T-helper 17 cell (primary cell): ENCODE measurements at places on chromosomes 12 and 14.

- peak; percentile 8 for DNase-seq
Observed at GRCh38 chr12:71938728-71939385, at the start of gene TPH2. TPH2 (plus strand) TSS chr12:71938845; CDS start chr12:71938987, 142 bp downstream.

DNA sequence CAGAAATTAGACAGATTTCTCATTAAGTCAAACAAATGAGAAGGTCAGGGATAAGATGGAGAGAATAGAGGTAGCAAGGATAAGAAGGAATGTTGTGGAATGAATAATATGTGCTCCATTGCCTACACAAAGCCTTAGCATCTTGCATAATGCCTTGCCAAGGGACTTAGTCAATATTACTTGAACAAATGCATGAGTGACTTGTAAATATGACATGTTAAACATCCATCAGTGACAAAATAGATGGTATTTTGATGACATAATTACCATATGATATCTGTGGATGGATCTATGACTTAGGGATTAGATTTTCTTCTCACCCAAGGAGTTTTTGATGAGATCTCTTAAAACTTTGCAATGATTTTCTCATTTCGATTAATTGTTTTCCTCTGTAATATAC, 194.1 kb upstream of the RASSF8 start:
- DNase-seq = no peak

DNA sequence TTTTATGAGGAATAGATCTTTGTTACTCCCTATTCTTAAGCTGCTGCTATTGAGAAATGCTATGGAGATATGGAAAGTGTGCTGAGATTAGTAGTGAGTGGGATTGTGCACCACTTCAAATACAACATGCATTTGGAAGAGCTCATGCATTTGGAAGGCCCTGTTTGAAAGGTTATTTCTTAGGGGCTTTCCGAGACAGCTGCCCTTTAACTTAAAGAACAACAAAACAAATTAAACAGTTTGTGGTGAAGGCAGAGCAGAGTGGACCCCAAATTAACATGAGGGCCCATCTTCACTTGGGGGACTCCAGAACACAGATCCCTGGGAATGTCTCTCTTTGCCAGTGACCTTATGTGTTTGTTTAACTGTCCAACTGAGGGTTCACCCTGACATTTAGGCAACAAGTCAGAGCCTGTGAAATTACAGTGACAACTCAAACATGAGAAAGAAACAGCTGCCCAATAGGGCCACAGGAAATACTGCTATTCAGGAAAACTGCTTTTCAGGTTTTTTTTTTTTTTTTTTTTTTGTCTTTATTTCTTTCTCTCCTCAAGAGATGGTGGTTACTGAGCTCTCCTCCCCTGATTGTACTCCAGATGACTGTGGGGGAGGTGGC, 41.4 kb upstream of the IGF1 start:
- no peak for DNase-seq

- DNase-seq = no peak
Observed at GRCh38 chr14:51139121-51139681, 44.3 kb upstream of the TRIM9 start.

DNA sequence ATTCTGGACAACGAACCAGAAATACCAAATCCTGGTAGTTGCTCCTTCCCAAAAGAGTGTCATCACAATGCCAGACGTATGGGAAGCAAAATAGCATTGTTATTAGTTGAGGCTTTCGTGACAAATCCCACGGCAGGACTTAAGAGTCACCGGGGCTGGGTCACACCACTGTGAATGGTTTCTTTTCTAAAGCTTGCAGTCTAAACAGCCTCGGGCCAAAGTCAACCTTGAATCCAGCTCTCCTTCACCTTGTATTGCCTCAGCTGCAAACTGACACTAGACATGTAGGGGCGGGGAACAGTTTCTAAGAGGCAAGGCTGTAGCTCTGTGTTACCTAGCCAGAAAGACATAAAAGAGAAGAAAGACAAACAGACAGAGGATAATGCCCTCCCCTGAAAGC, 734.8 kb downstream of the MED13L start:
- DNase-seq = no peak

DNA sequence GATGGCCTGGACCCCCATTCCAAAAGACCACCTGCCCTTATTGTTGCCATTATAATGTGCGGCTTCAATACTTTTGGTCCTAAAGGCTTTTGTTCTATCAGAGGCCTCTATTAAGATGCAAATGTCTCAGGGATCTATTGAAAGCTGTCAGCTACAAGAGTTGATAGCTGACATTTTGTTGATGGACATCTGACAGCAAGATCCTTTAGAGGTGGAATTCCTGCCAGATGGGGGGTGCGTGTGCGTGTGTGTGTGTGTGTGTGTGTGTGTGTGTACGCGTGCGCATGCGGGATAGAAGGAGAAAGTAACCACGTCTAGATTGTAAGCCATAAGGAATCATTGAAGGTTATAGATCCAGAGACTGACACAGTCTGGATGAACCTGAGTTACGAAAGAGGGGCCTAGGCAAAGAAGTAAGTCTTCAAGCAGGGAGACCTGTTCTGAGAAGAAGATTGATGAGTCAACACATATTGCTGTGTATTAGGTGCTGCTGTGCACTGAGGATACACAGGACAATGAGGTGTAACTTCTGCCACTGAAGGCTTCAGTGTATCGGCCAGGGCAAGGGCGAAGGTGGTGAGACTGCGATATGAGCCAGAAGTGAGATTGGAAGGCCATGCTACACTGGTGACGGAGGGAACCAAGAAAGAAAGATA, 89.2 kb downstream of the PRMT8 start:
- DNase-seq = no peak
